Cerebellar nuclear complex (tissue), 1 donor: ENCODE measurements at places on chromosomes 6 and 20.

DNA sequence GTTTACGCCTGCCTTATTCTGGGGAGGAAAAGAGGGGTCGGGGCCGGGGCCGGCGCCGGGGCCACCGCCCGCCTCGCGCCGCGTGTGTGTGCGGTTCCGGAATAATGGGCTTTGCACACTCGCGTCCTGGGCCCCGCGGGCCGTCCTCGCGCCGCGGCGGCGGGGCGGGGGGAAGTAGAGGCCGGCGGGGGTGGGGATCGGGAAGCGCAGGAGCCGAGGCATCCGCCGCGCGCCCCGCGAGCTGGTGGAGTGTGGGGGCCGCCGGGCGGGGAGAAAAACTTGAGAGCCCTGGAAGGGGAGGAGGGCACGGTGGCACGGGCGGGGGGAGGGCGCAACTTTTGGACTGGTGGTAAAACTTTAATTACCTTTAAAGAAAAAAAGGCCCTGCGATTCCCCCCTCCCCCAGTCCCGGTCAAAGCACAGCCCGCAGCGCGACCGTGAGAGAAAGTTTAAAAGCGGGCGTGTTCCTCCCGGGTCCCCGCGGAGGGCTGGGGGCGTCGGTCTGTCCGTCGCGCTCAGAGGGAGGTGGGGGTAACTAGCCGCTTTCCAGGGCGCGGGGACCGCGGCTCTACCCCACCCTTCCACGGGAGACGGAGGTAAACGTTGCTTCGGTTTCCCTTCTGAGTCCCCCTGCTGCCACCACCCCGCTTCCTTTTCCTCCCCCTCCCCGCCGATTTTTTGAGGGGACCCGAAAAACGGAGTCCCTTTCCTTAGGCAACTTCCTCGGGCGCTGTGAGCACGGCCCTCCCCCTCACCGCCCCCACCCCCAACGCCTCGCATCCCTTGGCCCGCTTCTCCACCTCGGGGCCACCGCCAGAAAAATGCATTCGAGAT, 1.9 kb downstream of the L3MBTL3 start:
- no peak for DNase-seq

- no peak for DNase-seq
These were observed 90.9 kb upstream of the MLIP start for GRCh38 chr6:54020334-54020733.

DNA sequence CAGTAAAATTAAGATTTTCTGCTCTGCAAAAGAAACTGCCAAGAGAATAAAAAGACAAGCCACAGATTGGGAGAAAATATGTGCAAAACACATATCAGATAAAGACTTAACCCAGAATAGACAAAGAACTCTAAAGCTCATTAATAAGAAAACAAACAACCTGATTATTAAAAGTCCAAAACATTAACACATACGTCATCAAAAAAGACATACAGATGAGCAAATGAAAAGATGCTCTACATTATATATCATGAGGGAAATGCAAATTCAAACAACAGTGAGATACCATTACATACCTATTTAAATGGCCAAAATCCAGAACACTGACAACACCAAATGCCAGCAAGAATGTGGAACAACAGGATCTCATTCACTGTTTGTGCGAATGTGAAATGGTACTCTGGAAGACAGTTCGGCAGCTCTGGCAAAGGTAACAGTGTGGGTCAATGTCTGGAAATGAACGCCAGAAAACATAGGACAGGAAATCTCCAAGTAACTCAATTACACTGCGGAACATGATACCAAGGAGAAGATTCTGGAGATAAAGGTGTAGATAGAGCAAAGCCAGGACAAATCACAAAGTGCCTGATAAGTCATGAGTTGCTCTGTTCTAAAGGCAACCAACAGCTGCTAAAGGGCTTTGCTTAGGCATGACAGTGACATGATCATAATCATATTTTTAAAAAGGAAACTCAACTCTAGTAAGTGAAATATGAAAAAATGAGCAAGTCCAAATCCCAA, 96.8 kb downstream of the PDE10A start:
- DNase-seq = no peak

DNA sequence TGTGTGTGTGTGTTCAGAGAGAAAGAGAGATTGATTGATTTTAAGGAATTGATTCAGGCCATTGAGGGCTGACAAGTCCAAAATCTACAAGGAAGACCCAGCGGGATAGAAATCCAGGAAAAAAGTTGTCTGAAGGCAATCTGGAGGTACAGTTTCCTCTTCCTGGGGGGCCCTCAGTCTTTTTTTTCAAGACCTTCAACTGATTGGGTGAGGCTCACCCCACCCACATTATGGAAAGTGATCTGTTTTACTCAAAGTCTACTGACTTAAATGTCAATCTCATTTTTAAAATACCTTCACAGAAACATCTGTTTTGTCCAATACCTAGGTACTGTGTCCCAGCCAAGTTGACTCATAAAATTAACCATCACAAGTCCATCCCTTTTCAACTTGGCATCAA, 243.0 kb upstream of the PLN start:
- no peak for DNase-seq

- DNase-seq = no peak
These were observed 40.8 kb downstream of the SLC22A2 start for GRCh38 chr6:160217863-160218262.

DNA sequence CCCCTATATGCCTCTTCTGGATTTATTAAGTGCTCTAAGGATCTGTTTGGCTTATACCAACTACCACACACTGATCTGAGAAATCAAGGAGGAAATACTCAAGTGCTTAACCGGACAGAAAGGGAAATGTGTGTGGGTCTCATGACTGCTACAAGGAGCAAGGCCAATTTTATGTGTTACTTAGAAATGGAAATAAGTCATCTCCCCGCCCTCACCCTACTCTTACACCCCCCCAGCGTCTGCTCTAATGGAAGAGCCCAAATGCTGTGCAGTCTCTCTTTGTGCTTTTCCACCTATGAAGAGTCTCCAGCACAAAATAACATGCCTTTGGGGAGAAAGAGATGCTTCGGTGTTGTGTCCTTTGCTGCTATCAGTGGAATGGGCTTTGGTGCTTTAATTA, 428.8 kb upstream of the ARID1B start:
- no peak for DNase-seq
